Aorta (tissue), 5 donors: ENCODE measurements at places on chromosomes 2 and 18. TPM values are rescaled to one million over a fixed set of nuclear protein-coding genes. Genes with fewer than 3 reads are reported as not detected.
A peak's percentile ranks its signal among the peaks of the same experiment; 100 is the strongest.

Gene VIT
- 10.0 TPM for total RNA-seq

Gene CHST9
- total RNA-seq, result not detected

Gene CFAP65
- total RNA-seq, result not detected

Gene PLA2R1
- 34.9 TPM for total RNA-seq

Gene TMEFF2
- total RNA-seq, result not detected

DNA sequence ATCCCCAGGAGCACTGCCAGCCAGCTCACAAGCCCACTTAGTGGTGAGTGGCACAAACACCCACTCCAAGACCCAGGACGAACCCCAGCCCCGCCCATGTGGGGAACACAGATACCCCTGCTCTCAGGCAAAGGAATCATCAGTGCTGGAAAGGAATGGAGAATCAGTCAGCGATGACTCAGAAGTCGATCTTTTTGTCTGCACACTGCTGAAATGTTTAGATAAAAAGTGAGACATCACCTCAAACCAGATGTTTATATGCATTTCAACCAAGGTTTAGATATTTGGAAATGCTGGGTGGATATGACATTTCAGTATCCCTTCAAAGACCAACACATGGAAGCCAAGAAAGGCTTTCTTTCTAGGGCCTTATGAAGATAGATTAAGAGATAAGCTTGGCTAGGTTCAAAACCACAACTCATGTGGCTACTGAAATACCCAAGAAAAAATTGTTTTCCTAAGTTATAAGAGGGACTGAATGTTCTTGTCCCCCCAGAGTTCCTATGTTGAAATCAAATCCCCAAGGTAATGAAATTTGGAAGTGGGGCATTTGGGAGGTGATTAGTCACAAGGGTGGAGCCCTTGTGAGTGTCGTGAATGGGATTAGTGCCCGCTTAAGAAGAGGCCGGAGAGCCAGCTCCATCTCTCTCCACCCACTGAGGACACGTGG lies 43.7 kb downstream of the POU3F3 start:
- no peak overlapping the region for H3K4me3 ChIP-seq
- no peak overlapping the region for H3K27ac ChIP-seq
- no peak for DNase-seq
- no peaks in the 10 kb centered on the region for H3K4me1 ChIP-seq

GRCh38 chr2:159851941-159852340 lies 53.9 kb upstream of the CD302 start:
- no peak overlapping the region for H3K4me3 ChIP-seq
- H3K36me3 ChIP-seq, result no peaks in the 10 kb centered on the region
- no peaks in the 10 kb centered on the region for H3K27me3 ChIP-seq
- no peak for DNase-seq
- no peak overlapping the region for H3K27ac ChIP-seq
- H3K4me1 ChIP-seq, result no peaks in the 10 kb centered on the region

DNA sequence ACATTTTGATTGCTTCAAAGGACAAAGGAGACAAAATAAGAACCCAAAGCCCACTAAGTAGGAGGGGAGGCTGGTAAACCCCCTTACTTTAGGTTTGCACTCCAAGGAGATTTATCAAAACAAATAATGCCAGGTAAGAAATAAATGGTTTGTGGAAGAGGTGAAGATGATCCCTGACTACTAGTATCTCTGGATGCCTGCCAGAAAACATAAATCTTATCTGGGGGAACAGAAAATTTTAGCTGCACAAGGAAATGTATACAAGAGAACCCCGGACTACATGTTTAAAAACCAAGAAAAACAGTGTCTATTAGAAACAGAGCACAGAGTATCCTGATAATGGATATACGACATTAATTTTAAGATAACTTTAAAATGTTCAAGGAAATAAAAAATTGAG lies 114.1 kb downstream of the TRABD2A start:
- no peaks in the 10 kb centered on the region for H3K27me3 ChIP-seq
- H3K27ac ChIP-seq, result no peak overlapping the region
- H3K4me3 ChIP-seq, result no peak overlapping the region
- no peak for DNase-seq
- no peaks in the 10 kb centered on the region for H3K36me3 ChIP-seq

GRCh38 chr18:79533591-79533990 lies 137.9 kb downstream of the NFATC1 start:
- DNase-seq, result peak; percentile 72
- no peaks in the 10 kb centered on the region for H3K4me1 ChIP-seq

DNA sequence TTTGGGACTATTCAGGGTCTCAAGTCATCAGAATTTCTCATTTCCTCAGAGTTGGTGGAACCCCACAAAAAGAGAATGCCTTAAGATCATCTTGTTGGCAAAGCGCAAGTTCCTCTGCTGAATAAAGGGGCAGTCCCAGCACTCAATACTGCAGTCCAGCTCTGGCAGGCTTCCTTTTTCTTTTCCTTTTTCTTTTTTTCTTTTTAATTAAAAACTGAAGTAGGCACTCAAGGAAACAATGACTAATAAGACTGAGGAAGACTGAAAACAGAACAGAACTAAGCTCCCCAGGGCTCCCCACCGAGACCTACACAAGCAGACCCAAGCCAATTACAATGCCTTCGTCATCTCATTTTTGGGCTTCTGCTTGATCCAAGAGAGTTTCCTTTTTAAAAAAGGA lies 82.0 kb downstream of the STK39 start:
- peaks cover 4% of the 10 kb centered on the region for H3K4me1 ChIP-seq
- no peak overlapping the region for H3K27ac ChIP-seq
- H3K4me3 ChIP-seq, result no peak overlapping the region
- no peak for DNase-seq
- no peaks in the 10 kb centered on the region for H3K27me3 ChIP-seq

- H3K4me1 ChIP-seq, result no peaks in the 10 kb centered on the region
- no peaks in the 10 kb centered on the region for H3K36me3 ChIP-seq
- H3K4me3 ChIP-seq, result no peak overlapping the region
- DNase-seq, result no peak
These were observed 142.6 kb downstream of the PXDN start for GRCh38 chr2:1601471-1602277.

DNA sequence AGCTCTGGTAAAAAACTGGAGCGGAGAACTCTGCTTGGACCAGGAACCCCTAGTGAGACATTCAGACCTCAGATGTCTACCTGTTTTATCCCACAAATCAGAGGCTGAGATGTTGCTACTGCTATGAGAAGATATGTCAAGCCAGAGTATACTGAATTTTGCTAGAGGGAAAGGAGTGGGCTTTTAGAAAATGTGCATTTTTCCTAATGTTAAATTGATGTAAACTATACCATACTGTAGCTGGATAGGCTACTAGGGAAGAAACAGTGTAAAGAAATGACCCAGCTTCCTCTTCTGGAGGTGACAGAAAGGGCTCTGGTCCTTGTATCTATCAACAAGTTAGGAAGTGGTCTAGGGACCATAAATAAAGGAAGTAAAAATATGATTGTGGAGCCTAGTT lies 65.0 kb downstream of the SLC39A10 start:
- no peak for DNase-seq
- no peak overlapping the region for H3K4me3 ChIP-seq
- H3K27me3 ChIP-seq, result no peaks in the 10 kb centered on the region
- no peaks in the 10 kb centered on the region for H3K4me1 ChIP-seq
- no peak overlapping the region for H3K27ac ChIP-seq

- H3K4me3 ChIP-seq, result no peak overlapping the region
- H3K4me1 ChIP-seq, result no peaks in the 10 kb centered on the region
- DNase-seq, result no peak
- no peaks in the 10 kb centered on the region for H3K27me3 ChIP-seq
These were observed 49.6 kb downstream of the ZCCHC2 start for GRCh38 chr18:62572456-62572855.

- no peak for DNase-seq
- H3K27me3 ChIP-seq, result no peaks in the 10 kb centered on the region
- H3K27ac ChIP-seq, result no peak overlapping the region
- H3K4me1 ChIP-seq, result no peaks in the 10 kb centered on the region
- no peaks in the 10 kb centered on the region for H3K36me3 ChIP-seq
- H3K4me3 ChIP-seq, result no peak overlapping the region
These were observed 3.9 kb upstream of the ETAA1 start for GRCh38 chr2:67393237-67393636.

DNA sequence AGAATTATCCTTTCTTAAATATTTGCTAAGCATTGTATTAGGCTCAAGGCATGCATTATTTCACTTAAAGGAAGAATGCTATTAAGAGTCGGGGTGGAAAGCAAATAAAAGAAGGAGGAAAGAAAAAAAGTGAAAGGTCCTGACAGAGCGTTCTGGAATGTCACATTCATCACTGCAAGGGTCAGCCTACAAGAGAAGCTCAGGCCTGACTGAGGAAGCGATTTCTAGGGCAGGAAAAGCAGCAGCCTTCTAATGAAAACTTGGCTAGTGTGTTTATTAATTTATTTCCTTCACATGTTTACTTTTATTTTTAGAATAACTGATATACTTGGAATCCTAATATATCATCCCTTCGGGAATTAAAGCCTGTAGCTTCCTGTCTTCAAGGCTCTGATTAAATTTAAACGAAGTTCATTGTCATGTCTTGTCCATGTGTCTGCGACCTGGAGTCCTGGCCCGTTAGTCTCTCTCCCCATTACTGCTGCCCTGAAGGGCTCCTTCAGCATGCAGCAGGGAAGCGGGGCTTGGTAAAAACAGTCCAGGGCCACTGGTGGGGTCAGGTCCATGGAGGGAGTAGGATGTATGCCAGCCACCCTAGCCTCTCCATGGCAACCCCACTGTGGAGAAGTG lies 119.2 kb upstream of the CCDC68 start:
- no peak overlapping the region for H3K4me3 ChIP-seq
- no peaks in the 10 kb centered on the region for H3K36me3 ChIP-seq

DNA sequence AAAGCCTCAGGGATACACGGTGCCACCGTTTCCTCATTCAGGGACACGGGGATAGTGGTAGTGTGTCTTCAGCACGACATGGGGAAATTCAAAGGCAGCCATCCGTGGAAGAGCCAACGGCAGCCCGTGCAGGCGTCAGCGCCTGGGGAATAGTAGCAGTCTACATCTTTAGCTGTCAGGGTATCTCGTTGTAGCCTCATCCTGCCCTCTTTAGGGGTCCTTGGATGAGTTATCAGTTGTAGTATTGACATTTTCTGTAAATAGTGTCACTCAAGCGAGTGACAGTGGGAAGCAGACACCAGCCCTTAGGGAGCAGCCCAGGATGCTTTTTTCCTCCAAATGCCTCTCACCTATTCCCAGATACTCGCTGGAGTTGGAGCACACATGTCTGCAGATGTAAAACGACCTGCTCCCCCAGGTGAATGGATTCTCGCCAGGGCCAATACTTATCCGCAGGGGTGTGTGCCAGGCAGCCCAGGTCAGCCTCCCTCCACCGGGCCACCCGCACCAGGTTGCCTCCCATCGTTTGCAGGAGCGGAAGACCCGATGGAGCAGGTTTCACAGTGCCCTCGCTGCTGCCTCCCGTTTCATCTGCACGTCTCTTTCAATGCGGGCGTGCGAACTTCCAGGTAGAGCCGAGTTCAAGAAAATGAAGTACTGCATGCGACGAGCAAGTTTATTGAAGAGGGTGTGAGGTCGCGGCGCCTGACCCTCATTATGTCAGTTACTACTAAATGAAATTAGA lies 41.0 kb downstream of the AGAP1 start:
- H3K27ac ChIP-seq, result no peak overlapping the region
- H3K4me3 ChIP-seq, result no peak overlapping the region
- no peaks in the 10 kb centered on the region for H3K4me1 ChIP-seq
- no peaks in the 10 kb centered on the region for H3K36me3 ChIP-seq

- H3K27me3 ChIP-seq, result no peaks in the 10 kb centered on the region
- no peak for DNase-seq
- H3K4me3 ChIP-seq, result no peak overlapping the region
- H3K36me3 ChIP-seq, result no peaks in the 10 kb centered on the region
- no peak overlapping the region for H3K27ac ChIP-seq
These were observed 679.5 kb downstream of the KCNJ3 start for GRCh38 chr2:155377931-155378444.

GRCh38 chr2:29317801-29318485 lies 202.7 kb downstream of the CLIP4 start:
- H3K4me1 ChIP-seq, result no peaks in the 10 kb centered on the region
- no peak overlapping the region for H3K4me3 ChIP-seq
- DNase-seq, result no peak
- H3K27ac ChIP-seq, result no peak overlapping the region
- no peaks in the 10 kb centered on the region for H3K36me3 ChIP-seq

GRCh38 chr18:46794607-46795006 lies 37.8 kb upstream of the ST8SIA5 start:
- H3K27me3 ChIP-seq, result no peaks in the 10 kb centered on the region
- H3K27ac ChIP-seq, result no peak overlapping the region
- H3K36me3 ChIP-seq, result no peaks in the 10 kb centered on the region
- H3K4me3 ChIP-seq, result no peak overlapping the region
- H3K4me1 ChIP-seq, result no peaks in the 10 kb centered on the region
- no peak for DNase-seq

DNA sequence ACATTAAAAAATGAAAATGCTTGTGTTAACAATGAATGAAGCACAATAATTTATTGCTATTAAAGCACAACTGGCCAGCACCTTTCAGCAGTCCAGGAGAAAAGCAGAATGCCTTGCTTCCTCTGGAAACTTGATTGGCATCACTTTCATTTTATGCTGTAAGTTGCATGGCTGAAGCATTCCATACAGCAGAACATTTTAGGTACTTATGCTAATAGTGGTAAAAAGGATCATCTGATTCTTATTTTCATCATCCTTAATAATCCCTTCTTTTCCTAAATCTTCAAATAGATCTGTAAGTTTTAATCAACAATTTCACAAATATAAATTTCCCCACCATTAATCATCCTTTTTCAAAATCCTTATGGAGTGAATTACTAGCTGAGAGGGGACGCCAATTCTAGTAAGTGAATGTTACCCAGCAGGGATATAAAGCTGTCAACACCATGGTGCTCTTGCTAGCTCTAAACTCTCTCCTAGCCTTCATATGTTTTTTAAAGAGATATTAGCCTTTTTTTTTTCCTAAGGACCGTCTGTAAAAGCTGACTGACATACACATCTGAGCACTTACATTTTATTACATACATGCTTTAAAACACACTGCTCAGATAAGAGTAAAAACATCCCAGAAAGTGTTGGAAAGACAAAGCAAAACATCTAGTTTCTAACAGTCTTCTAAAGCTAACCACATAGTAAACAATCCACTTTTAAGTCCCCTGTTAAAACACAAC lies 5.3 kb downstream of the SATB2 start:
- no peaks in the 10 kb centered on the region for H3K36me3 ChIP-seq
- no peak for DNase-seq
- H3K4me3 ChIP-seq, result no peak overlapping the region
- no peaks in the 10 kb centered on the region for H3K27me3 ChIP-seq
- no peaks in the 10 kb centered on the region for H3K4me1 ChIP-seq
